ENCODE measurements at places on chromosomes 1 and 21.

- no peak for DNase-seq
- H3K4me1 ChIP-seq: no peaks in the 10 kb centered on the region
- no peaks in the 10 kb centered on the region for H3K27me3 ChIP-seq
- H3K4me3 ChIP-seq: no peak overlapping the region
These were observed 96.6 kb upstream of the HNRNPU start for GRCh38 chr1:244960904-244961303.

- H3K36me3 ChIP-seq: no peaks in the 10 kb centered on the region
- H3K4me3 ChIP-seq: no peak overlapping the region
- peak overlapping the region; percentile 2 for H3K27ac ChIP-seq
- H3K27me3 ChIP-seq: no peaks in the 10 kb centered on the region
- H3K4me1 ChIP-seq: peaks cover 2% of the 10 kb centered on the region
These were observed 123.5 kb downstream of the PTPN14 start for GRCh38 chr1:214427871-214428277.

DNA sequence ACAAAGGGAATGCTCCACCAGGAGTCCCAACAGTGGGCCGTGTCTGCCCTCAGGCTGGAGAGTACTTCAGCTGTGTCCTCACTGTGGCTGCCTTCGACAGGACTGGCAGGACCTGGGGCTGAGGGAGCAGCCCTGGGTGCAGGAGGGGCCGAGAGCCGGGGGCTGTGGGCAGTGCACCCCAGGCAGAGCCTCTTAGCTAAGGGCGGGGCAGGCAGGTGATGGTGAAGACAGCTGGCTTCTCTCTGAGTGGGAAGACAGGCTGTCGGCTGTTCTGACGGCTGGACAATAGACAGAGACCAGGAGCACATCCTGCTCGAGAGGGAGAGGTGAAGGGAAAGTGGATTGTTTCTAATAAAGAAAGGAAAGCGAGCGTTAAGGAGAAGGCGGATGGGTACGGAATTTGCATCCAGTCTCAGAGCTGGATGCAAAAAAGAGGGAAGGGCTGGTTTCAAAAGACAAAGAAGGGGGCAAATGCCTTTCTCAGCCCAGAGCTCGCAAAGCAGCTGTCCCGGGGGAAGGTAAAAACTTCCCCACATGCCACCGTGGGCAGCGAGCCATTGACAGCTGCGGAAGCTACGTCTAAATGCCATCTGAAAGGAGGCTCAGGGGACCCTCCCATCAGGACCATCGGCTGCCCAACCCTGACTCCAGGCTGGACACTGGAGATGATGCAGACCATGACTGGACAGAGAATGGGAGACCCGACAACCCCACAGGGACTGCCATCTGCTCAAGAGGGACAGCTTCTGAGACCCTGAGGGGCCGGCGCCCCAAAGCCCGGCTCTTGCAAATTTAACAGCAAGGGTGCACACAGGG lies 92.0 kb downstream of the STUM start:
- peaks cover 5% of the 10 kb centered on the region for H3K27me3 ChIP-seq
- H3K36me3 ChIP-seq: no peaks in the 10 kb centered on the region
- peak overlapping the region; percentile 10 for H3K4me3 ChIP-seq
- peak overlapping the region; percentile 15 for H3K27ac ChIP-seq
- DNase-seq: no peak

DNA sequence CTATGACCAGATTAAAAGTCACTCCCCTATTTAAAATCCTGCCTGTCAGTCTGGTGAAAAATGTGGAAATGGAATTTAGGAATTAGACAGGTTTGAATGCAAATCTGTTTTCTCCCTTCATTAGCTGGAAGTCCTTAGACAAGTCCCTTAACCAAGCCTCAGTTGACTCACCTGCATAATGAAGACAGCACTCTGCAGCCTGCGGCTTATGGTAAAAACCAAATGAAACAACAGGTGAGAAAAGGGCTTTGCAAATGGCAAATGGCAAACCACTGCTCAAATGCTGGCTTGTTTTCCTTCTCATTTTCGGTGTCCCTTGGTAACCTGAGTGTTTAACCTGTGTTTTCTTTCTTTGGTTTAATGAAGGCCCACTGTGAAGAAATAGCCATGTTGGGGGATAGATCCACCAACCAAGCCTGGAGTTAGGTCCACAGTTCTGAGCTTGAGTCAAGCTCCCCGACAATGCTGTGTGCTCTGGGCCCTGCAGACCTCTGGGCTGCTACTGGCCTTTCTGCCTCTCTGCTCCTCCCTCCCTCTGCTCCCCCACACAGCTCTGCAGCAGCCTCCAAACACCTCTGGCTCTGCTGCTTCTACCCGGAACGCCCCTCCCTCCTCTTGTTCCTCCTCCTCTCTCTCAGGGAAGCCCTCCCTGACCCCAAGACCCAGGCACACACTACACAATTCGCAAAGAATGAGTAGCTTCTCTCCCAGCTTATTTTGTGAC lies 641.8 kb downstream of the MATN1 start:
- no peak for DNase-seq
- peaks cover 4% of the 10 kb centered on the region for H3K4me1 ChIP-seq
- H3K36me3 ChIP-seq: no peaks in the 10 kb centered on the region
- no peak overlapping the region for H3K27ac ChIP-seq
- no peak overlapping the region for H3K4me3 ChIP-seq

DNA sequence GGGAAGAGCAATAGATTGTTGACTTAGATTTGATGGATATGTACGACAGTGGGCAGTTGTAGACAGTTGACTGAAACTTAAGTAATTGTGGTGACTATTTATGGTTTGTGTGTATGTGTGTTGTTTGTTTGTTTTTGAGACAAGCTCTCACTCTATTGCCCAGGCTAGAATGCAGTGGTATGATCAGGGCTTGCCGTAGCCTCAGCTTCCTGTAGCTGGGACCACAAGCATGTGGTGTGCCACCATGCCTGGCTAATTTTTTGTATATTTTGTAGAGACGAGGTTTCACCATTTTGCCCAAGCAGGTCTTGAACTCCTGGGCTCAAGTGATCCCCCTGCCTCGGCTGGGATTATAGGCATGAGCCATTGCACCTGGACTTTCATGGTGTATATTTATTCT lies 9.8 kb downstream of the SDHC start:
- H3K36me3 ChIP-seq: no peaks in the 10 kb centered on the region
- DNase-seq: no peak
- H3K4me1 ChIP-seq: no peaks in the 10 kb centered on the region
- H3K27ac ChIP-seq: no peak overlapping the region
- H3K27me3 ChIP-seq: peaks cover 2% of the 10 kb centered on the region
- H3K4me3 ChIP-seq: no peak overlapping the region

DNA sequence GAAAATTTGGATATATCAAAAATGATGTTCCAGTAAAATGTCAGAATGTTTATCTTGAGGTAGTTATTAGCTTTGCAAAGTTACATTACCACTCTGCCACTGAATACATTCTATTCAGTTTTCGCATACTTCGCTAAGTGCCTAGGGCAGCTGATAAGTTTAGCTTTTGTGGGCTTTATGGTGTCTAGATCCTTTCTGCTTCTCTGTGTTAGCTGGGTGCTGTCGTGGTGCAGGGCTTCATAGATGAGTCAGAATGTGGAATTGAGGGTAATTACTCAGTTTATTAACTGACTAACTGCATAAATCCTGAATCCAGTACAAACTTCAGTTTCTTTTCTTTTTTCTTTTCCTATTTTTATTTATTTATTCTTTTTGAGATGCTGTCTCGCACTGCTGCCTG lies 21.5 kb downstream of the NCAM2 start:
- H3K27me3 ChIP-seq: peaks cover 2% of the 10 kb centered on the region
- H3K36me3 ChIP-seq: no peaks in the 10 kb centered on the region
- DNase-seq: no peak
- H3K27ac ChIP-seq: no peak overlapping the region
- no peak overlapping the region for H3K4me3 ChIP-seq
- H3K4me1 ChIP-seq: peaks cover 2% of the 10 kb centered on the region

DNA sequence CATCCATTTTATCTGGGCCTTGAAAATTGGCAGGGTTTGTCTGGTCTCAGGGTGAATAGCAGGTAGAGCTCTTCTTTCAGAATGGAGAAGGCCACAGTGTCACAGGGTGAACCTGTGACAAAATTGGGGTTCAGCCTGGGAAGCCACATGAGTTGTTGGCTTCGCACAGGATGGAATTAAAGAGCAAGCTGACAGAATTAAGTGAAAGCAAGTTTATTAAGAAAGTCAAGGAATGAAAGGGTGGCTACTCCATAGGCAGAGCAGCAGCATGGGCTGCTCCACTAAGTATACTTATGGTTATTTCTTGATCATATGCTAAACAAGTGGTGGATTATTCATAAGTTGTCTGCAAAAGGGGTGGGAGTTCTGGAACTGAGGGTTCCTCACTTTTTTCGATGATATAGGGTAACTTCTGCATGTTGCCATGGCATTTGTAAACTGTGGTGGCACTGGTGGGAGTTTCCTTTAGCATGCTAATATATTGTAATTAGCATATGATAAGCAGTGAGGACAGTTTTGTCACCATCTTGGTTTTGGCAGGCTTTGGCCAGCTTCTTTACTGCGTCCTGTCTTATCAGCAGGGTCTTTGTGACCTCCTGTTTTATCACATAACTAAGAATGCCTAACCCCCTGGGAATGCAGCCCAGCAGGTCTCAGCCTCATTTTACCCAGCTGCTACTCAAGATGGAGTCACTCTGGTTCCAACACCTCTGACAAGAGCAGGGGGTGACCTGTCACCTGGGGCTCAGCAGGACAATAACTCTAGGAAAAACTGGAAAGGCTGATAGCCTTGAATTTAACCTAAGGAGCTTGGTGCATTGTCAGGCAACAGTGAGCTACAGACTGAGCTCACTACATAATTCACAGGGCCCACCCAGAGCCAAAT lies 5.1 kb downstream of the IFNAR2 start:
- H3K36me3 ChIP-seq: peaks cover under 1% of the 10 kb centered on the region
- H3K4me3 ChIP-seq: no peak overlapping the region
- peak overlapping the region; percentile 26 for H3K27ac ChIP-seq
- no peak for DNase-seq
- no peaks in the 10 kb centered on the region for H3K4me1 ChIP-seq

DNA sequence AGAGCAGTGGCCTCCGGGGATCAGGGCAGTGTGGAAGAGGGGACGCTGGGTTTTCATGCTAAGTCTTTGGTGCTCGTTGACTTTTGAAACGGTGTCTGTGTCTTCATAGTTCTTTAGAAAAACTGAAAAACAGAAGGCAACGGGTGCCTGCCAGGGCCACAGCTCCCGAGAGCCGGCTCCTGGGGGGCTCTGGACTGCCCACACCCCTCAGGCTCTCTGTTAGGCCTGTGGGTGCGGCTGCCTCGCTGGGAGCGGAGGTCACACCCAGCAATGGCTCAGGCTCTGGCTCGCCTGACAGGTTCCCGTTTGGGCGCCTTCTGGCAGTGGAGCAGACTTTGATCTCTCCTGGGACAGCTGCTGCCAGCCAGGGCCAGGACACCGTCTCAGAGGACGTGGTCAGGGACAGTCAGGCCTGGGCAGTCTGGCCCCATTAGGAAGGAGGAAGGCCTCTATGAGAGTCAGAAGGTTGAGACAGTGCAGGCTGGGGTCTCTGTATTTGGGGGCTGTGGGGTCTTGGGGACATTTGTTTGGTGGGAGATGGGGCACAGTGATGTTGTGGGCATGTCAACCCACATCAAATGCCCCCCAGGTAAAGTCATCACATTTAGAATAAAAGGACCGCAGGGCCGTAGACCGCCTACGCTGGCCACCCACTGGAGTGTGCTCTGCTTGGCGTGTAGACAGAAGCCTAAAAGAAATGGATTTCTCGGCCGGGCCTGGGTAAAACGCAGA lies 5.6 kb downstream of the ARHGEF16 start:
- H3K27ac ChIP-seq: no peak overlapping the region
- H3K27me3 ChIP-seq: peaks cover 2% of the 10 kb centered on the region
- DNase-seq: peak; percentile 31
- no peaks in the 10 kb centered on the region for H3K36me3 ChIP-seq

Measured in glutamatergic neuron (in vitro differentiated cells).